Left ventricle myocardium superior (tissue), 1 donor: ENCODE measurements at places on chromosomes 1 and 21. TPM values are rescaled to one million over a fixed set of nuclear protein-coding genes. Genes with fewer than 3 reads are reported as not detected.

DNA sequence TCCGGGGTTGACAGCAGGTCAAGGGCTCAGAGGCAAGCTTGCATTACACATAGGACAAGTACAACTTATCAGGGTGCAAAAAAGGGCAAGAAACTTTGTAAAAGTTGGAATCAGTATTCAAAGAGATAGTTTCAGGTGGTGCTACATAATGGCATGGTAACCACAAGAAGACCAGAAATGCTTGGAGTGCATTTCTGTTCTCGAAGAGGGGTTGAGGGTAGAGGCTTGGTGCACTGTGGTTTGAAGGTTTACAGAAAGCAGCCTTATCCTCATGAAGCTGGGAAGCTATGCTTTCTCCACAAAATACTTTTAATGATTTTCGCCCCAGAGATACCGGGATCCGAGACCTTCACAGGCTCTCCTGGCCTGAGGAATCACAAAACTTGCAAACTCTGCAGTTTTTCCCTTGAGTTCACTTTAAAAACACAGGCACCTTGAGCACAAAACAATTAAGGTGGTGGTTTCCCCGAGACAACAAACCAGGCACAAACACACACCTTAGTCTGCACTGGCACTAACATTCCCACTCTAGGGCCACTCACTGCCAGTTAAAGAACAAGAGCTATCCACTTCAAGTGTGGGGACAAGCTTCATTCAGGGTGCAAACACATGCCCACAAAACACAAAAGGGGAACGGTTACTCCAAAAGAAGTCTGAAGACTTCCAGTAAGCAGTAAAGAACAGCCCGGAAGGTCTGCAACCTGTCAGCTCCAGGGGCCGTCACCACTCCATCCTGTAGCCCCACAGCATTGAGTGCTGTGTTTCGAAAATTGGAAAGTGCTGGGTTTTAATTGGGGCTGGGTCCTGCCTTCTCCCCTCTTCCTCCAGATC is 29.8 kb upstream of the NFIA start:
- no peak for DNase-seq

- no peak for DNase-seq
Measured at GRCh38 chr1:158274797-158275196, 14.9 kb upstream of the CD1C start.

GRCh38 chr1:209855623-209856022 is 27.9 kb downstream of the UTP25 start:
- no peak for DNase-seq

GRCh38 chr1:17914987-17915386 is 159.9 kb downstream of the ACTL8 start:
- no peak for DNase-seq

The AGMAT gene
- not detected for total RNA-seq

The FTCD gene
- 1.5 TPM for total RNA-seq

GRCh38 chr1:118210723-118211110 is 25.7 kb upstream of the SPAG17 start:
- DNase-seq, result no peak

The ARMH1 gene
- 0.92 TPM for total RNA-seq

The WNT4 gene
- total RNA-seq, result 0.05 TPM

DNA sequence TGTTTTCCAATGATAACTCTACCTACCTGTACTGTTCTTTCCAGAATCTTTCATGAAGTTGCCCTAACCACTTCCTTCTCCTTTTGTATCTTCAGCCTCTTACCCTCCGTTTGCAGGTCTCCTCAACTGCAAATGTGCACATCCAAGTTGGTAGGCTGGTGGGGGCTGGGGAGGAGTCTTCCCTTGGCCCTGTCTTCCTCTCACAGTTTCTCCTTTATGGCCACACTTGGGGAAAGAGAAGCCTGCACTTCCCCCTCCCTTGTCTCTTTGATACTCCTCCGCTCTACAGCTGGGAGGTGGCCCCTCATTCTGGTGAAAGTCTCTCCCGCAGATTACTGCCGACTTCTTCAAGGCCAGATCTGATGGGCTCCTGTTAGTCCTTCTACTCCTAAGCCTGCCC is 26.9 kb upstream of the GPR88 start:
- no peak for DNase-seq

GRCh38 chr1:99438656-99439230 is 174.5 kb downstream of the PLPPR4 start:
- DNase-seq, result no peak

- no peak for DNase-seq
Measured at GRCh38 chr21:17763288-17764037, 55.7 kb downstream of the C21orf91 start.

DNA sequence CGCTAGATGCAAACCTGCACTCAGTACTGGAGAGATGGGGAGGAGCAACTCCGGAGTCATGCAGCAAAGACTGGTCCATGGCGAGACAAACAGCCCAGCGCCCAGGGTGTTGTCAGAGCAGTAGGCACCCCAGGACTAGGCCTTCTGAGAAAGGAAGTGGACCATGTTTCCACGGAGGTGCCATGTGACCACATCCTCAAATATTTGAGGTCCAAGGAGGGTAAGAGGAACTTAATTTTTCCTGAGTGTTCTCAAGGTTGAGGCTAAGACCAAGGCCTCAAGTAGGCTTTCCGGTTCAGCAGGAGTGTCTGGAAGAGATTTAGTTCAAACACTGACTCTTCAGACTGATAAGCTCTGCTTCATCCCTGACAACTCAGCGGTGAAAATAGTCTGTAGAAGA is 186.2 kb downstream of the RHOU start:
- no peak for DNase-seq

The OR2W3 gene
- total RNA-seq, result not detected

The S100A8 gene
- total RNA-seq, result 40.7 TPM

DNA sequence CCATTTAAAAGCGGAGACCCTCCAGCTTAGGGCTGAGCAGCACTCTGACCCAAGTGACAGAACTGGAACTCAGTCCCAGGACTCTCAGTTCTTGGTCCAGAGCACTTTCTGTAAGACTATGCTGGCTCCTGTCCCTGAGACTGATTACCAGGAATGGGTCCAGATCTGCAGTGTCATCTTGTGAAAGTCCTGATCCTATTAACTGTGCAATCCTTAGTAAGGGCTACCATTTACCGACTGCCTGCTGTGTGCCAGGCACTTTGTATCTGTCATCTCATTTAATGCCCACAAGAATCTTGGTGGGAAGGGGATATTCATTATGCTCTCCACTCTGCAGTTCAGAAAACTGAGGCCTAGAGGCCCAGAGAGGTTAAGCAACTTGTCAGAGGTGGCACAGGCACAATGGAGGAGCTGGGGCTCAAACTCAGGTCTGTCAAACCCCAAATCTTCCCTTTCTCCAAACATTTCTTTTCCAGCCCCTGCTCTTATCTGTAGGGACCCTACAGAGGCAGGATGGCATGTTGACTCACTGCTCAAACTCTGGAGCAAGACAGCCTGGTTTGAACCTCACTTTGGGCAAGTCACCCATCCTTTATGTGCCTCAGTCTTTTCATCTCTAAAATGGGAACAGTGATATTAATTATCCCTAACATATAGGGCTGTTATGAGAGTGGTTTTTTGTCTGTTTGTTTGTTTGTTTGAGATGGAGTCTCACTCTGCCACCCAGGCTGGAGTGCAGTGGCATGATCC is 57.6 kb upstream of the IFNLR1 start:
- no peak for DNase-seq

GRCh38 chr1:118487932-118488331 is 302.9 kb upstream of the SPAG17 start:
- no peak for DNase-seq

GRCh38 chr1:10583641-10584040 is 108.9 kb downstream of the PEX14 start:
- DNase-seq, result no peak
